ENCODE measurements at places on chromosomes 11 and 22.

DNA sequence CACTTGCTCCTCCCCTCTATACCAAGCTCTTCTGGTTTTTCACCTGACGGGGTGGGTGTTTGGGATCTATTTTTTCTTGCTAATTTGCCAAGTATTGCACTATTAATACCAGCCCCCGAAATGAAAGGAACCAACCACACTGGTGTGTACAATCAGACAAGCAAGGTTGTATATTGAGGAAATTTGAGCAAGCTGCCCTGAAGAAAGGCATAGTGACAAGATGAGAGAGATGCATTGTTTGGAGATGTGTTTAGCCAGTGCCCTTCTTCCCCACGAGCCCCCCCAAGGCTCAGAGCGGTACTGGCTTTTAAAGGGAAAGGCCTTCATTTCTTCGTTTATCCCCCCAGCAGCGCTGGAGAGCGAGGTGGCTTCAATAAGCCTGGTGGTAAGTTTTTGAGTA lies 15.2 kb upstream of the GAS2L1 start:
- DNase-seq, result no peak

GRCh38 chr11:32006799-32007388 lies 84.0 kb upstream of the RCN1 start:
- peak; percentile 66 for DNase-seq

DNA sequence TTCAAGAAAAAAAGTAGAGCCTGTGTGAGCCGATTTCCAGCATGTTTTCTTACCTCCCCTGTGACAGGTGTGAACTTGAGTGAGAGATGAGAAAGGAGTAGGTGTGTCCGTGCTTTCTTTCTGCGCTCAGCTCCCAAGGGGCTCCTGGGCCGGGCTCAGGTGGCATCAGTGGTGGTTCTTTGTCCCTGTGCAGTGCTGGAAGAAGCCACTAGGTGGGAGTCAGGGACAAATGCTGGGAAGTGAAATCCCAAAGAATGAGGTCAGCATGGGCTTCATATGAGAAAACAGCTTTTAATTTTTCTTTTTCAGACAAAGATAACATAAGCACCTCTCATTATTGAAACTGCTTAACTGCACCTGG lies 57.8 kb downstream of the PPFIBP2 start:
- DNase-seq, result peak; percentile 76

DNA sequence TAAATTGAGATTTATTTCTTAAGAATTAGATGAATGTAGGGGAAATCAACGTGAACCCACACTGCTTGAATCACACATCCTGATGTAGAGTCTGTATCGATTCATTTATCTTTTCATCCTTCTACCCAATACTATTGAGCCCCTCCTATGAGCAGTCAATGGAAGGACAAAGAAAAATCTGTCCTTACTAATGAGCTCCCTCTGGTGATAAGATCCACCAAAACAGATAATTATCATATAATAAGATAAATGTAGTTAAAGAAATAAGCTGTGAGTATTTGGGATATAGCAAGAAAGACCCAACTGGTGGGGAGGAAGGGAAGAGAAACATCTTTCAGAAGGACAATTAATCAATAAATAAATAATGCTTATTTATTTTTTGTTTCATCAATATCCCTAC lies 385.1 kb upstream of the CCDC90B start:
- peak; percentile 18 for DNase-seq

DNA sequence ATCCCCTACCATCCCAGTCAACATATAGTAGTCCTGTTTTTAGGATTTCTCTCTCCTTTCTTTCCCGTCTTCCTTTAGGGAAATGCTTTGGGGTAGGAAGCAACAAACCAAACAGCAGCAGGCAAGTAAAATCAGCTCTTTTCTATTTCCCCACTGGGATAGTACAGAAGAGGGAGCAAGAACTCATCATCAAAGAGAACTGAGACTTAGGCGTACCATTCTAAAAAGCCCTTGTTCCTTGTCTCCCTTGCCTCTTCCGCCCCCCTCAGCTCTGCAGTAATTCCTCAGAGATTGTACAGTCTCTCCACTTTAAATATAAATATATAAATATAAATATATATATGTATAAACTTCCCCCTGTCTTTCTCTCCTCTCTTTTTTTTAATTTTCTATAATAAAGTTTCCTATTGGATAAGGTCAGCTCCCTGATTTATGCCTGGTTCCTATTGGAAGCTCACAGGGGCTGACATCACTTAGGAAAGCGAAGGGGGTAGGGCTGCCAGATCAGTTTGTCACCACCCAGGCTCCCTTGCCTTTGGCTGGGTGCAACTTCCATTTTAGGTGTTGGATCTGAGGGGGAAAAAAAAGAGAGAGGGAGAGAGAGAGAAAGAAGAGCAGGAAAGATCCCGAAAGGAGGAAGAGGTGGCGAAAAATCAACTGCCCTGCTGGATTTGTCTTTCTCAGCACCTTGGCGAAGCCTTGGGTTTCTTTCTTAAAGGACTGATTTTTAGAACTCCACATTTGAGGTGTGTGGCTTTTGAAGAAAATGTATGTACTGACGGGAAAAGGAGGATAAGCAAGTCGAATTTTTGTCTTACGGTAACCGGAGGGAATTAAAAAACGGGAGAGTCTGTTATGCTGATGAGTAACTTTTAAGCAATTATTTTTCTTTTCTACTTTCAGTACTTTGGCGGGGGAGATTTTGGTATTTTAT lies at the start of gene CTNND1:
CTNND1 (plus strand) TSS at position 502 of the 934 bp plus-strand sequence. CDS start 29,677 bp downstream, outside the sequence.
- peak; percentile 95 for DNase-seq

- no peak for DNase-seq
Observed at GRCh38 chr22:43995057-43995685, 28.9 kb upstream of the PARVB start.

DNA sequence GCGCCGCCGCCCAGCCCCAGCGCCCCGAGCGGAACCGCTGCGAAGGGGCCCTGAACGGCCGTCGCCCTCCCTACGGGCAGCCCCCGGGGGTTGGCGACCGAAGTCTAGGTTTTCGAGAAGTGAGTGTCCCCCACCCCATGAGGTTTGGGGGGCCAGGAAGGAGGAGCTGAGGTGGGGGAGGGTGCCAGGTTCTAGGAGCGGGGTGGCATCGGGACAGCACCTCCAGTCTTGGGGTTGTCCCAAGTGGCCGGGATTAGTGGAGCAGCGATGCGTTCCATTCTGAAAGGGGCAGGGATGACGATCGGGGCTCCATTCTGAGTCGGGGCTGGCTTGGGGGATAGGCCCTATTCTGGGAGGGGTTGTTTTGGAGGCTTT lies 408 bp downstream of the PPP2R5B start:
- DNase-seq, result no peak

GRCh38 chr11:43922744-43923405 lies 19.6 kb upstream of the C11orf96 start:
- DNase-seq, result no peak

GRCh38 chr22:36223504-36223903 lies 15.8 kb downstream of the APOL2 start:
- no peak for DNase-seq

- no peak for DNase-seq
Observed at GRCh38 chr11:66327171-66328030, 8.8 kb downstream of the RIN1 start.

DNA sequence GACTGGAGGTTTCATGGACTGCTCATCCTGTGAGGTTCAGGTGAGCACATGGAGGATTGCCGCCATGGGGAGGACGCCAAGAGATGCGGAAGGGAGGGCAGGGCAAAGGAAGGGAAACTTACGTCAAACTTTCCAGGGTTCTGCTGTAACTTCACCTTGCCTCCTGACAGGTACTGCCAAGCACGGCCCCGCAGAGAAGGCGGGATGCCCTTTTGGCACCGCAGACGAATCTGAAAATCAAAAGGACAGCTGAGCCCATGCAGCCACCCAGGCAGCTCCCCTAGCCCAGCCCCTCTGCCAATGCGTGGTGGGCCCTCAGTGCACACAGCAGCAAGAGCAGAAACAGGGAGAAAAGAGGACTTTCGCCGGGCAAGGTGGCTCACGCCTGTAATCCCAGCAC lies 10.0 kb upstream of the CASTOR1 start:
- DNase-seq, result no peak

GRCh38 chr11:124207102-124207792 lies 24.1 kb downstream of the OR10D3 start:
- DNase-seq, result no peak

DNA sequence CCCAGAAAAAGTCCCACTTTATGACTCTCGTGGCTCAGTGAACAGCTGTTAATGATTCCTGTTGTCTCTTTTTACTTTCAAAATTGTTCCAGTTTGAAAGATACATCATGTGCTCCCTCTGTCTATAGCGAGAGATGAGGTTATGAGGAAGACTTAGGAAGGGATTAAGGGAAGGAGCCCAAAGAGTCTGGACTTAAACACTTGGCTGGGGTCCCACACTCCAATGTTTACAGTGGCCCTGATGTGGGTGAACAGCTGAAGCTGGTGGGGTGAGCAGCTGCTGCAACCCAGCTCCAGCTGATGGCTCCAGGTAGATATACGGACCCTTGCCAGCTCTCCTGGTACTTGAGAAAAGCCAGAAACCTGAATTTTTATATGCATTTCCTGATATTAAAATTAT lies 84.5 kb upstream of the PLET1 start:
- DNase-seq, result no peak

- DNase-seq, result no peak
Observed at GRCh38 chr11:111299101-111300026, 1.0 kb downstream of the POU2AF3 start.

DNA sequence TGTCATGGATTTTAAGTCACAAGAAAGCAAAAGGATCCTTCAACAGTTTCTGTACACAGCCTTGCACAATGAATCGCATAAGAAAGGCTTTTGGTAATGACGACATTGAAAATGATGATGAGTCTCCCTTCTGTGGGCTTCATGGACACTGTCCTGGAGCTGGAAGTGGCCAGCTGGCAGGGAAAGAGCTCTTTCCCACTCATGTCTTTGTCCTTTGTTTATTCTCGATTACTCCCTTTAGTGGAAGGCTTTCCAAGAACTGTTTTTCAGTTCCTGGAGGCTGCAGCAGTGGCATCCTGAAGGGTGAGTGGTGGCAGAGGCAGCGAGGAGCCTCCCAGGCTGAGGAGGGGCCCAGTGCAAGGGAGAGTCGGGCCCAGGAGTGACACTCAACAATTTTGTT lies 505.2 kb downstream of the NTM start:
- no peak for DNase-seq

GRCh38 chr22:28108851-28109250 lies 189.8 kb upstream of the PITPNB start:
- no peak for DNase-seq

DNA sequence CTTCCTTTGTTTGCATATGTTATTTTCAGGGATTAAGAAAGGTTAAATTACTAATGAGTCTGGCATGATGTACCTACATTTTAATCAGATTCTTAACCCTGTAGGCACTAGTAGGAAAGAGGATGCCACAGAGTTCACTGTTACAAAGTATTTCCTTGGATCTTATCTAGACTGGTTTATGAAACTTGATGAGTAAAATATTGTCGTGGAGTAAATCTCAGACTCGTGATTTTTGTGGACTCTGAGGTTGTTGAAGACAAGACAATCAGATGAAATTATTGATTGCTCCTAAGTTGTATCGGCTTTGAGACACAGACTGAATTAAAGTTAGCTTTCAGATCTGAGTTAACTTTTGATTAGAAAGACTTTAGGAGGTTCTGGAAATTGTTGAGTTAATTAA lies 6.0 kb downstream of the KMT2A start:
- no peak for DNase-seq

DNA sequence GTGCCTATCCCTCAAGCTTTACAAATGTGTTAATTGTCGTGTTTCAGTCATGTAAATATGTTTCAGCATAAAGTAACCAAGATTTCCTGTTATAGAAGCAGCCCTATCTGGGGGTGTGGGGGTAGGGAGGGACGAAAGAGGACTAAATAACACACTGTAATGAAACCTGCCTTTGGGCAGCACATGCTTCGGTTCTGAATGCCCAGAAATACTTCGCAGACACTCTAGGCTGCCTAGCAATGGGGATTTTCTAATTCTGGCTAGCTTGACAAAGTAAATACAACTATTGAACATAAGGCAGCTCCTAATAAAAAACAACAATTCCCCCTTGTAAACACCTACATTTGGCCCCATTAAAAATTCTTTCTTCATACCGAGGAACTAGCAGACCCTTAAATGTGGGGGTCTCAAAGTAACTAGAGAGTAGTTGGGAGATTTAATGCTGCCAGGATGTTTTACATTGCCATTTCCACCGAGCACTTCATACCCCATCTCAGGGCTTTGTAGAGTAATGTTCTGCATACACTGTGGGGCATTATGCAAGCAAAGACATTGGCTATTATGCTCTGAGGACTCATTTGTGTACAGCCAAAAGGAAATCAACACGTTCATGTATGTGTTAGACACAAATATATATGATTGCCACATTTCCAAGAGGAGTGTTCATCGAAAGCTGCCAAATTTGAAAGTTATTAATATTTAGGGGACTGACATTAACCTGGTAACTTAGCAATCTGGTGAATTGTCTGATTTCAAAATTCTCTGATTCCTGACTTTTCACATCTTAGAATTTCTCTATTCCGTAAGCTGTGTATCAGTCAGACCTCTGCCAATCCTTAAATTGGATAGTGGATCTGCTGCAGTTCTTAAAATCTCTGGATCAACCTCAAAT lies 42.1 kb downstream of the PAX6 start:
- peak; percentile 46 for DNase-seq

DNA sequence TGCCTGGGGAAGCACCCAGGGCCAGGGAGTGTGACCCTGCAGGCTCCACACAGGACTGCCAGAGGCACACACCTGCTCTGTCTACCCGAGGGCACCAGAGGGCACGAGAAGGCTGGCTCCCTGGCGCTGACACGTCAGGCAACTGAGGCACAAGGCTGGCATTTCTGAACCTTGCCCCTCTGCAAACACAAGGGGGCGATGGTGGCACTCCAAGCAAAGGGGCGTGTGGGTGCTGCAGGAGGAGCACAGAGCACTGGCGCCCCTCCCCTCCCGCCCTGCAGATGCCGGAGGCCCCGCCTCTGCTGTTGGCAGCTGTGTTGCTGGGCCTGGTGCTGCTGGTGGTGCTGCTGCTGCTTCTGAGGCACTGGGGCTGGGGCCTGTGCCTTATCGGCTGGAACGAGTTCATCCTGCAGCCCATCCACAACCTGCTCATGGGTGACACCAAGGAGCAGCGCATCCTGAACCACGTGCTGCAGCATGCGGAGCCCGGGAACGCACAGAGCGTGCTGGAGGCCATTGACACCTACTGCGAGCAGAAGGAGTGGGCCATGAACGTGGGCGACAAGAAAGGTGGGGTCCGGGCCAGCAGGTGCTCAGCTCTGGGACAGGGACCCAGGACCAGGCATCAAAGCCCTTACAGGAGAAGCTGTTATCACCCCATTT lies 20.8 kb upstream of the TXNRD2 start:
- peak; percentile 28 for DNase-seq

DNA sequence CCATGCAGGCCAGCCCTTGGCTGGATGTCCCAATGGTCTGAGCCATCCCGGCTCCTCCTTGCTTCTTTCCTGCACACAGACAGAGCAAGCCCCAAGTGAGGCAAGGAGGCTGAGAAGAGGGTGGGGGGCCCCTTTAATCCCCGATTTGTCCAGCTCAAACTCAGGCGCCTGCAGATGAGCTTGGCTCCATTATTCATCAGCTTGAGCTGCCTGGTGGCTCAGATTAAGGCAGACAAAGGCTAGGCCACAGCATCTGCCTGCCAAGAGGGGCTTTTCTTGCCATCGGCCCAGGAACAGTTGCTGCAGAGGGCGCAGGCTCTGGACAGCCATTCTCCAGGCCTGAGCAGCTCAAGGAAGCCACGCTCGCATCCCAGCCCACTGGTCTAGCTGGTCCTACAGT lies 35.4 kb downstream of the LMO1 start:
- DNase-seq, result no peak

All from NCI-H446 (cell line).